ENCODE measurements at places on chromosomes 2 and 18. TPM values are rescaled to one million over a fixed set of nuclear protein-coding genes. Genes with fewer than 3 reads are reported as not detected.

RBKS gene
- 18.4 TPM for polyA plus RNA-seq

ASB3 gene
- 26.9 TPM for polyA plus RNA-seq

ANKRD30BL gene
- polyA plus RNA-seq = 42.3 TPM

ACTG2 gene
- polyA plus RNA-seq = 93.4 TPM

TMEM17 gene
- 7.8 TPM for polyA plus RNA-seq

FAM117B gene
- polyA plus RNA-seq = 9.8 TPM

GPATCH11 gene
- polyA plus RNA-seq = 13.5 TPM

FAM237A gene
- polyA plus RNA-seq = 3.7 TPM

ZNF512 gene
- polyA plus RNA-seq = 33.6 TPM

SERPINB11 gene
- polyA plus RNA-seq = 0.34 TPM

DUSP28 gene
- polyA plus RNA-seq = 19.3 TPM

UGT1A6 gene
- 3.0 TPM for polyA plus RNA-seq

EFR3B gene
- polyA plus RNA-seq = 3.0 TPM

TANC1 gene
- polyA plus RNA-seq = 8.6 TPM

DSC2 gene
- polyA plus RNA-seq = 2.7 TPM

THAP4 gene
- polyA plus RNA-seq = 73.5 TPM

PPP1CB gene
- polyA plus RNA-seq = 84.8 TPM

MRO gene
- 92.8 TPM for polyA plus RNA-seq

CD8B2 gene
- 0.16 TPM for polyA plus RNA-seq

ABCB11 gene
- 16.1 TPM for polyA plus RNA-seq

NAGK gene
- 153 TPM for polyA plus RNA-seq

MARCHF4 gene
- polyA plus RNA-seq = 0.09 TPM

CAPN10 gene
- 29.8 TPM for polyA plus RNA-seq

CD302 gene
- 23.2 TPM for polyA plus RNA-seq

PTRHD1 gene
- 122 TPM for polyA plus RNA-seq

C2orf80 gene
- not detected for polyA plus RNA-seq

SLC4A5 gene
- 40.3 TPM for polyA plus RNA-seq

ABCA12 gene
- polyA plus RNA-seq = 1.4 TPM

GPR35 gene
- 3.1 TPM for polyA plus RNA-seq

CHRNA1 gene
- polyA plus RNA-seq = 2.7 TPM

PDCD1 gene
- polyA plus RNA-seq = 0.47 TPM

XIRP2 gene
- polyA plus RNA-seq = 5.9 TPM

HOXD9 gene
- polyA plus RNA-seq = 8.2 TPM

CHRNG gene
- polyA plus RNA-seq = 0.26 TPM

ITGB6 gene
- 0.18 TPM for polyA plus RNA-seq

POMC gene
- polyA plus RNA-seq = 17.9 TPM

SDC1 gene
- polyA plus RNA-seq = 11.9 TPM

IL1RL1 gene
- polyA plus RNA-seq = 0.78 TPM

LRATD1 gene
- polyA plus RNA-seq = 39.4 TPM

ADD2 gene
- polyA plus RNA-seq = 5.8 TPM

ASAP2 gene
- polyA plus RNA-seq = 87.2 TPM

MYOM1 gene
- polyA plus RNA-seq = 16.9 TPM

ALPI gene
- 0.16 TPM for polyA plus RNA-seq

PROM2 gene
- 1.3 TPM for polyA plus RNA-seq

CRYGC gene
- polyA plus RNA-seq = 2.7 TPM

EPAS1 gene
- 93.9 TPM for polyA plus RNA-seq

CNDP1 gene
- 0.40 TPM for polyA plus RNA-seq

SPHKAP gene
- 0.22 TPM for polyA plus RNA-seq

DAPL1 gene
- polyA plus RNA-seq = 4.4 TPM

CSRNP3 gene
- 3.0 TPM for polyA plus RNA-seq

MAP4K4 gene
- 88.2 TPM for polyA plus RNA-seq

MC2R gene
- 0.24 TPM for polyA plus RNA-seq

IL1R2 gene
- polyA plus RNA-seq = 2.2 TPM

PSD4 gene
- polyA plus RNA-seq = 22.8 TPM

LOXL3 gene
- 10.5 TPM for polyA plus RNA-seq
